ENCODE measurements at places on chromosomes 4 and X.

- no peak for DNase-seq
Measured at GRCh38 chr4:31241504-31242106, 521.4 kb downstream of the PCDH7 start.

GRCh38 chrX:101260435-101260834 is 30.7 kb downstream of the TAF7L start:
- no peak for DNase-seq

- DNase-seq, result no peak
Measured at GRCh38 chr4:108849611-108850168, 86.8 kb upstream of the ETNPPL start.

DNA sequence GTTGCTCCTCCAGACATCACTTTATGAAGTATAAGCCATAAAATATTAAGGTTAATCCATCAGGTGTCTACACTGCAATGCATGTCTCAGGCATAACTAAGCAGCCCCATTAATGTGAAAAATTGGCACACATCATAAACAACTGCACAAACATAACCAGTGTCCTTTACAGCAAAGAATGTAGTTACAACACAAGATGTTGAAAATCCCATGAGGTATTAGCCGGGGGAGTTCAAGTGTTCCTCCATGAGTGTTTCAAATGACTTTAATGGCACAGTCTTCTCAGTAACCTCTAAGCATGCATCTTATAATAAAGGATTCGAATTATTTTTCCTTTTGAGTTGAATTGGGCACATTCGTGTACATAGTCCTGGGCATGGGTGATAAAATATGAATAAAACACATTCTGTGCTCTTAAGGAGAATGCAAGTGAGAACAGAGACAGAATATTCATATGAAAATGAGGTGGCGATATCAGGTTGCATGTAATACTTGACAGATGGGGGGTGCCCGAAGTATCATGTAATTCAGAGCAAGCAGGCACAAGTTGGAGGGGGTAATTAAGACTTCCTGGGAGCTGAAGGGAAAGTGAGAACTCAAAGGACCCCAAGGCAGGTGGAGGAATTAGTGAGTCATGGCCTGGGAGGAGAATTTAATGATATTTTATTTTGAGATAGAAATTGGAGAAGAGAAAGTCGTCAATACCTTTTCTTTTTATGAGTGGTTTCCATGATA is 18.2 kb upstream of the VCX2 start:
- DNase-seq, result no peak

DNA sequence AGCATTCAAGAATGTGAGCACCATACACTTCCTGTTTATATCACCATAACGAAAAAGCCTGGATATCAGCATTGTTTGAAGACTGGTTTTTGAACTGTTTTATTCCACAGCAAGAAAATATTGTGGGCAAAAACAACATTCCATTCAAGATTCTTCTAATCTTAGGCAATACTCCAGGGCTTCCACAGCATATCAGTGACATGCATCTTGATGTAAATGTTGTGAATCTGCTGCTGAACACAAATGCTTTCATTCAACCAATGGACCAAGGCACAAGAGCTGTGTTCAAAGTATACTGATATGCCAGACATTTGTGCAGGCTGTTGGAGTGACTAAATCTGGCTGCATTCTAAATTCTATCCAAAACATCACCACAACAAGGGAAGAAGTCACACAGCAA is 260.1 kb upstream of the ETNPPL start:
- DNase-seq, result no peak

- no peak for DNase-seq
Measured at GRCh38 chr4:165210566-165210965, 3.2 kb downstream of the KLHL2 start.

DNA sequence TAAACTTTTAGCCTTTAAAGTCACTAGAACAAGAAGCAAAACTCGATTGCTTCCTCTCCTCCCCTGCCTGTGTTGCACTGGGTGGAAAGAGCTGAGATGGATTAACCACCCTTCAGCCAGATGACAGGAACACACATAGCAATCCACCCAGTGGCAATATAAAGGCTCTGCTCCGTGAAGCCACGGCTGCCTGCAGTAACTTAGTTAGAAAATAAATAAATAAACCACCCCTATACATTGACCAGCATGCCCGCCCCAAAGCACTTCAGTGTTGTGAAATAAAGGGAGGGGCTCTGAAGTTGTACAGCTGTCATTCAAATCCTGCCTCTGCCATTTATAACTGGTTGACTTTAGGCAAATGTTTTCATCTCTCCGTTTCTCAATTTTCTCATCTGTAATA is 217.1 kb upstream of the LDB2 start:
- no peak for DNase-seq

DNA sequence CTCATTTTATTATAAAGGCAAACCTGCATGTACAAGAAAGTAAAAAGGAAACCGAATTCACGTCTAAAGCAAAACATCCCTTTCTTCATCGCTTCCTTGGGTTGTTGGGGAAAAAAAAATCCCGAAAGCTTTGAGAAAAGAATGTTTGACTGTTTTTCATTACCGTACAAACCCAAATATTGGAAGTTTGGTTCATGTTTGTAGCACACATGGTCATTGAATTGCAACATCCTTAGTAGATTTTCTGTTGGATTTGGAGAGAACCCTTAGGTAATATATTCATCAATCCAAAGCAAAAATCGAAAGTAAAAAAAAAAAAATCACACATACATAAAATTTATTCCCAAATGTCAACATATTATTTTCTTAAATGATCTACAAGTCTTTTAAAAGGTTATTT is 420.3 kb downstream of the MAPK10 start:
- no peak for DNase-seq

DNA sequence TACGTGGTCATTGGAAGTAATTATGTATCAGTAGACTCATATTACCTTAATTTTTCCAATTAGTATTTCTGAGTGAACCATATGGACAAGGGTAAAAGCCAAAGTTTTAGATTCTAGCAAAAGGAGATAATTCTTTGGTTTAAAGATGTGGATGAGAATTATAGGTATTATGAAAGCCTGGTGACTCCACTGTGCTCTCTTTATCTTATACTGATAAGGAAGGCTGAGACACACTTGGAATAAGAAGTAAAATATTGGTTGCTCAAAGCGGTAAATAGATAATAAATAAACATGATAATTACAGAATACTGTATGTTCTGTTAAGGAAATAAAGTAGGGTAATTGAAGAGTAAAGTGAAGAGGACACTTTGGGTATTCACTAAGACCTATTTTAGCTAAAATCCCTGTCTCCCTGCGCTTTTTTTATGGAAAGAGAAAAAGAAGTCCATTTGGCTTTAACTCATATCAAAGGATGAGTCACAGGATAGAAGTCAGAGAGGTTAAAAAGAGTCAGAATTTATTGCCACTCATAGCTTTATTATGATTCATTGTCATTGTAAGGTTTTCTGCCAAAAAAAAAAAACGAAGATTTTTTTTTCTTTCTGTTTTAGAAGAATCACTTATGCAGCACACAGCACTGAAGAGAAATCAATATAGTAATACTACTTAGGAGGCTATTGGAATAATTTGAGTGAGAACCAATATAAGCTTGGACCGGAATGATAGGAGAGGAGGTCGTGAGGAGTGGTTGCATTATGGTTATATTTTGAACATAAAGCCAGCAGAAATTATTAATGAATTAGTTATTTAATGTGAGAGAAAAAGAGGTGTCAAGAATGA is 2463.1 kb downstream of the ARAP2 start:
- no peak for DNase-seq

GRCh38 chr4:71195924-71196323 is 142.9 kb upstream of the SLC4A4 start:
- DNase-seq, result no peak

GRCh38 chr4:27005905-27006590 is 145.4 kb downstream of the STIM2 start:
- no peak for DNase-seq

All from stimulated activated CD8-positive, alpha-beta memory T cell treated with anti-CD3 and anti-CD28 coated beads, Interleukin-15, amount 100 ng/mL, for 48 hours (primary cell).